ENCODE measurements at places on chromosomes 3 and 15.

- DNase-seq: no peak
Observed at GRCh38 chr15:89205991-89206585, 15.3 kb downstream of the RLBP1 start.

DNA sequence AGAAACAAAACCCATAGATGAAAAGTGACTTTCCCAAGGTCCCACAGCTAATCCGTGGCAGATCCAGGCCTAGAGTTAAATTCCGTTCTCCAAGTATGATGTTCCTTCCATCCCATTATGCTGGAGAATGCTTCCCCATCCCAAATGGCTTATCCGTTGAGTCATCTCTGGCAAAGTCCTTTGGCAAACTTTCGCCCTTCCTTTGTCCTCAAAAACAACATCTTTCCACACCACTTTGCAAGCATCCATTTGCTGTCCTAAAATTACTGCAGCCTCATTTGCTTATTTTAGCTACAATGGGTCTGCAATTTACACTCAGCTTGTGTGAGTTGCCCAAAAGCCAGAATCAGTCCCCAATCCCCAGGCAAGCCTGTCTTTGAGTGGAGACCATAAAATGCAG is 304.0 kb upstream of the TLE3 start:
- no peak for DNase-seq

DNA sequence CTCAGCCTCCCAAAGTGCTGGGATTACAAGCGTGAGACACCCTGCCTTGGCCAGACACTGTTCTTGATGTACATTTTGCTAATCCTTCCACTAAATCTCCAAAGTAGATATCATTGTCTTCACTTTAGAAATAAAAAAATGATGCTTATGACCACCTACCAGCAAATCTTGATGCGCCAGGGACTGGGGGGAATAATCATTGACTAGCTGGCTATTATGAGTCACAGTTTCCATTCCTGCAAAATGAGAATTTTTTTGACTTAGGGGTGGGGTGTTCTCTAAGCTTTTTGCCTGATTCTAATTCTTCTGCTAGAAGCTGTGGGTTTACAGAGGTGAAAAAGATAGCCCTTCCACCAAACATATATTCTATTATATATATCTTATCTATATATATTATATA is 17.1 kb upstream of the RFC4 start:
- DNase-seq: peak; percentile 20

- DNase-seq: no peak
Observed at GRCh38 chr15:56883088-56883487, 35.4 kb upstream of the TCF12 start.

GRCh38 chr3:14789640-14790285 is 29.0 kb upstream of the FGD5 start:
- DNase-seq: no peak

GRCh38 chr3:102391491-102391890 is 43.3 kb upstream of the ZPLD1 start:
- DNase-seq: no peak

GRCh38 chr3:106824856-106825255 is 552.4 kb upstream of the CCDC54 start:
- peak; percentile 60 for DNase-seq

DNA sequence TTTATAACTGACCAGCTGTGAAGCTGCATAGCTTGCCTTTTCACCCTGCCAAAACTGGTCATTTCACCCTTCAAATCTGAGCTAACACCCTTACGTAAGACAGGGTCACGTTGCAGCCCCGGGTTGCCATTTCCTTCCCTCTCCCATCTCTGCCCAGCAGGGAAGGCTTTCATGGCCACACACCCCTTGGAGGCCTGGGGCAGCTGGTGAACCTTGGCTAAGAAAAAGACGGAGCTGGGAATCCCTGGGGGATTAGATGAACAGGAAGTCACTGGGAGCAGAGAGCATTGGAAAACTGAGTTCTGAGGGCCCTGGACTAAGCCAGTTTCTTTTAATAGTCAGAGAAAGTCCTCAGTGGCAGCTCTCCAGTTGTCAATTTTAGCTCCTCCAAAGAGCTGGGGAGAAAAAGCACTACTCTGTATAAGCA is 67.8 kb downstream of the TTC23 start:
- no peak for DNase-seq

GRCh38 chr3:127534564-127534963 is 56.0 kb downstream of the TPRA1 start:
- no peak for DNase-seq

DNA sequence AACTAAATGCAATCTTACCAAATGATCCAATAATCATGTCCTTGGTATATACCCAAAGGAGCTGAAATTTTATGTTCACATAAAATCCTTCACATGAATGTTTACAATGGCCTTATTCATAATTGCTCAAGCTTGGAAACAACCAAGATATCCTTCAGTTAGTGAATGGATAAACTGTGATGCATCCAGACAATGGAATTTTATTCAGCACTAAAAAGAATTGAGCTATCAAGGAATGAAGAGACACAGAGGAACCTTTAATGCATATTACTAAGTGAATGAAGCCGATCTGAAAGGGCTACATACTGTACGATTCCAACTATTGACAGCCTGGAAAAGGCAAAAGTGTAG is 168.4 kb downstream of the PDE8A start:
- DNase-seq: no peak

DNA sequence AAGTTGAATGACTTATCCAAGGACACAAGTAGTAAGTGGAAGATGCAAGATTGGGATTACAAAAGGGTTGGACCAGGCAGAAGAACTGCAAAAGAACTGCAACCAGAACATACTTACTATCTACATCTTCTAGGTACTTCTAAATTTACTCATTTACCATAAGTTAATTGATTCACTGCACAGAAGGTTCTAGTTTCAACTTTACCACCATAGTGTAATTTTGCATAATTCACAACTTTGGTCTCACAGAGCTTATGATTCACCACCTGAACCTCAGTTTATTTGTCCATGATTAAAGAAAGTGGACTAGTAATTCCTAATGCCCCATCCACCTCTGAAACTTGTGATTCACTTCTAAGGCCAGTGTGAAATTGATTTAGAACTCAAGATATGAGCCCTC is 236.8 kb upstream of the UBE2E2 start:
- DNase-seq: no peak
